ENCODE measurements at places on chromosomes 7 and 10.

DNA sequence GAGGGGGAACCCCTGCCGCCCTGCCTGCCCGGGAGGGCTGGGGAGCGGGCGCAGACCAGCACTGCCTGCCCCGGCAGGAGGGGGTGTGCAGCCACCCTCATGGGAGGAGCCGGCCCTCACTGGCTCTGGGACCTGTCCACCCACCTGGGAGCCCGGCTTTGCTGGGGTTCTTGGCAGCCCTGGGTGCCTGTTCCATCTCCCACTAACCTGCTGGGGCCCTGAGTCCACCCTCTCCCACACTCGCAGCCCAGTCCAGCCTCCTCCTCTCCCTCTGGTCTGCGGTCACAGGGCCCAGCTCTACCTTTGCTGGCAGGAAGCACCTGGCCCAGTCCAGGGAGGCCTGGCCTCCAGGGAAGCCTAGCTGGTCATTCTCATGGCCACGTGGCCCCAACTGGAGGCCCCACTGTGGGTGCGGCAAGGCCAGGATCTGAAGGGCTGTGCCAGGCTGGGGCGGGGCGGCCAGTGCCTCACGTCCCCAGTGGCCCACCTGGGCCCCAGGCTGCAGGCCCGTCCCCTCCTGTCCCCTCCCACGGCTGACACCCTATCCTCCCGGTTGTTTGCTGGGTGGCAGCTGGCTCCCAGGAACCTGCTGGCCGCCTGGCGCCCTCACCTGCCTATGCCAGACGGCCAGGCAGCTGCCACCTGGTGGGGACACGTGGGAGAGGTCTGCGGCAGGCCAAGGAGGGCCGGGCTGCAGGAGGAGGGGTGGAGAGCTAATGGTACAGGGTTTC lies at the start of gene TMEM184A:
TMEM184A (minus strand) TSS at position 393 of the 731 bp plus-strand sequence. CDS start 721 bp downstream, outside the sequence.
- no peak for DNase-seq

DNA sequence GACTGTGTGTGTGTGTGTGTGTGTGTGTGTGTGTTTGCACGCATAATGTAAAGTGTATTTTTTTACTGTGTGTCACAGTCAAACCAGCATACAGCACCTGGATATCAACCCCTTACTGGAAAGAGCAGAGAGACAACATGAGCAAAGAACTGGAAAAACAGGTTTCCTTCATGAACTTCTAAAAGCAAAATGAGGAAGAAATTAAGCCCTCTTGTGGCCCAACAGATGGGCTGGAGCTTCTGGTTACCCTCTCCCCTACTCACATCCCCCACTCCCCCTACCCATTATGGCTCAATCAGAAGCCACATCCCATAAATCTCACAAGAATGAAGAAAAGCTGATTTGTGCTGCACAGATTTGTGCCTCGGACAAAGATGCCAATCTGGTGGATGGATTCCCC lies 36.2 kb downstream of the PDE1C start:
- no peak for DNase-seq

DNA sequence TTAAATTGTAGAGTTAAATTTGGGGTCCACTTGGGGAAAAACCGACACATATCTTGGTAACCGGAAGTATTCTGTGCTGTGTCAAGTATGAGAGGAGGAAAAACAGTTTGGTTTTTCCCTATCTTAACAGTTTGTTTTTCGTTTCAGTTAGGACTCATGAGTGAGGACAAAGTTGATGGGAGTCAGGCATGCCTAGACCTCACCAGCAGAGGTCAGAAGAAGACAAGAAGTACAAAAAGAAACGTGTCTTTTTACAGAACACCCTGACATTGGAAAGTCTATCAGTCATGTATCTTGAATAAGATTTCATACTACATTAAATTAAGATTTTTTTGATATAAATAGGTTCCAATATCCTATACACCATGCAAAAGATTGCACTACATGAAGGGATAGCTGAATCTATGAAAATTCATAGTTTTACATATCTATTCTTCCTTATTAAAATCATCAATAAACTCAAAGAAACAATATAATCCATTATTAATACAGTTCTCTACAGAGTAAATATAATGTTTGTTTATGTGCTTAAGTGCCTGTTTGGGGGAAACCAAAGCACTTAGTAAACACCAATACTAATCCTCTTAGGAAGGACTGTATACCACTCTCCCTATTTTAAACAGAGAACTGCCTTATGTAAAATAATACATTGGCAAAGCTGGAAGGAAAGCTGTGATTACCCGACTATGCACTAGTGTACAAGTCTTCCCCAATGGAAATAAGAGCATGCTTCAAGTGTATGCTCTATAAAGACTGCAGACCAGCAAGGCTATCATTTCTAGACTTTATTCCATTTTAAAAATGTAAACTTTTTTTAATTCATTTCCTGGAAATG lies 95.6 kb downstream of the USP6NL start:
- peak; percentile 60 for DNase-seq

DNA sequence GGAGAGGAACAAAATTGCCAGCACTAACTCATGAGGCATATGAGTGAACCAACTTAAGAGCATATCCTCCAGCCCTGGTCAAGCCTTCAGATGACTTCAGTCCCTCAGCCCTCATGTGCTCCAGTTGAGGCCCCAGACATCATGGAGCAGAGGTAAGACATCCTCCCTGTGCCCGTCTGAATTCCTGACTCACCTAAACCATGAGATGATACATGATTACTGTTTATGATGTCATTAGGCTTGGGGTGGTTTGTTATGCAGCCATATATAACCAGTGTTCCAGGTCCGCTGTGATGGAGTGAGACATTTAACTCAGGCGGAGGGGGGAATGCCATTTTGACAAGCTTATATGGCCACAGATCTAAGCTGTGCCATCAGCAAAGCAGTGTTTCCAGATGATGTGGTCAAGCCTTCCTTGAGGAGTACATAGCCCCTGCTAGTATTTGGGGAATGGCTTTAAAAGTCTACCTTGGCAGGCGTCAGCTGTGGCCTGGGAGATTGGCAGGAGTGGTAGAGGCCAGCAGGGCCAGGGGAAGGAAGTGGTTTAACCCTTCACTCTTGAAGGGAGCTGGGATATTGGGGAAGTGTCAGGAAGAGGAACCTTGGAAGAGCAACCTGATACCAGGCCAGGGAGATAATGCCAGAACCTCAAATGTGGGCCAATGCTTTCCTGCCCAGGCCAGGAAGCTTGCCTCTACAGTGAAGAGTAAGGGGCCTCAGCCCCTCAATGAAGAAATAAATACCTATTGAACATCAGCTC lies 343.0 kb upstream of the PODXL start:
- DNase-seq, result peak; percentile 39

- DNase-seq, result peak; percentile 8
Measured at GRCh38 chr7:140304191-140304799, 94.0 kb downstream of the SLC37A3 start.

DNA sequence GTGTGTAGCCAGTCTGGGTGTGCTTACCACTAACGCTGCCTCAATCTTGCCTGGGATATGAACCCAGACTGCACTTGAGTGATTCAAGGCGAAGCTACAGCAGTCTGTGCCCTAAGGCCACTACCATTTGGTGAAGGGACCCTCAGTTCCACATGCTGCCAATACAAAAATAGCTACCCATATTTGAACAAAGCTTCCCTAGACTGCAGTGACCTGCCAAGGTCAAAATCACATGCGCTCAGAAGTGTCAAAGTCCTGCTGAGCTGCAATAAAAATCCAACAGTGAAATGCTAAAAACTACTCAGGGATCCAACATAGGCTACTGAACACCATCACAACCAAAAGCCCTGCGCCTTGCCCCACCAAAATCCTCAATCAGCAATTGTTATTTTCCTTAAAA lies 472.3 kb upstream of the VSTM2A start:
- no peak for DNase-seq

- DNase-seq, result peak; percentile 29
Measured at GRCh38 chr7:5248201-5248885, 34.4 kb upstream of the SLC29A4 start.

DNA sequence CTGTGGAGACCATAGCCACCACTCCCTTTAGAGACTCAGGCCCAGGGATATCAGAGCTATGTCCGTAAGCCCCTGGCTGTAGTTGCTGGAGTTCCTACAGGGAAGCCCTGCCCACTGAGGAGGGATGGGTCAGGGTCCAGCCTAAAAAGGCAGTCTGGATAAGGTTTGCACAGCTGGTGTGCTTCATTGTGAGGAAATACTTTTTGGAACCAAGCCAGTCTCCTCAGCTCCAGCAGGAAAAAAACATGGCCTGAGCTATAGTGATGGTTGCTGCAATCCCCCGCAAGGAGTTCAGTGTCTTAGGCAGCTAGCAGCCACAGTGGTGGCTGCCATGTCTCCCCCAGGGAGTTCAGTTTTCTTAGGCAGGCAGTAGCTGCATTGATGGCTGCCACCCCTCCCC lies 52.6 kb upstream of the CYP2C8 start:
- DNase-seq, result no peak

GRCh38 chr7:29896685-29897411 lies 90.5 kb downstream of the WIPF3 start:
- DNase-seq, result no peak

GRCh38 chr10:98560565-98560964 lies 113.8 kb upstream of the HPS1 start:
- no peak for DNase-seq

GRCh38 chr7:75920431-75921161 lies 5.6 kb downstream of the POR start:
- no peak for DNase-seq

DNA sequence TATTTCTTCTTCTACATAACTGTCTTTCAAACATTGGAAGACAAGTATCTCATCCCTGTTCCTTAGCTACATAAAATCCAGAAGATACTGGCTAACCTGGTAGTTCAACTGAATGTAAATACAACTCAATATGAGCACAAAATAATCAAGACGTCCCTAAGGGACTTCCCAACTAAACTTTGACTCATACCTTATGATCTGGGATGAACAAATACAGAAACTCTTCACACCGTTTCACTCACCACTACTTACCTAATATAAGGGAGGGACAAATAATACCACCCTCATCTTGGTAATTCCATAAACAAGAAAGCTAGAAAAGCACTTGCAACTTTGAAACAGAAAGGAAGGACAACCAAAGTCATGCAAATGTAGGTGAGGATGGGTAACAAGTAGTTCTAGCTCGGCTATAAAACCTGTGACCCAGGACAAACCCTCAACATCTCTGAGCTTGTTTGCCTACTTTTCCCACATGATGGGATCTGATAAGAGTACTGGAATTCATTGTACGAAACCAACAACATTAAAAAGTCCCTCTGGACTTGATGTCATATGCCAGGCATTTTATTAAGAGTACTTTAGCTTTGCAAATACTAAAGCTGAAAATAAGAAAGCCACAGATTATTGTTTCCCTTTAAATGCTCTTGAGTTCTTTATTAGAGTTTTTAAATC lies 121.9 kb downstream of the STRA8 start:
- DNase-seq, result no peak

DNA sequence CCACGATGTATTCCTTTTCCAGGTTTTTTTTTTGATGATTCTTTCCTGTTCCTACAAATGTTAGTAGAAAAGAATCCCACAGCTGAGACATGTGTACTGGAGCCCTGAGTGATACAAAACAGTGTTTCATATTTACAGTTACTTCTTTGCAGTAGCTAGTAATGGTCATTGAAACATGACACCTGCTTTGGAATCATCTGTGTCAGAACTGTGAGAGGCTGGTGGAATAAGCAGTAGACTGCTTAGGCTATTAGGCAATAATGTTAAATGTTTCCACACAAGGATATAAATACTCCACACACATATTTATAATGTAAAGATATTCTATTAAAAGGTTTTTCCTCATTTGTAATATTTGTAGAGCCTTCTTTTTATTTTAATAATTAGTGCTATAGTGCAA lies 394.0 kb downstream of the THSD7A start:
- peak; percentile 14 for DNase-seq

DNA sequence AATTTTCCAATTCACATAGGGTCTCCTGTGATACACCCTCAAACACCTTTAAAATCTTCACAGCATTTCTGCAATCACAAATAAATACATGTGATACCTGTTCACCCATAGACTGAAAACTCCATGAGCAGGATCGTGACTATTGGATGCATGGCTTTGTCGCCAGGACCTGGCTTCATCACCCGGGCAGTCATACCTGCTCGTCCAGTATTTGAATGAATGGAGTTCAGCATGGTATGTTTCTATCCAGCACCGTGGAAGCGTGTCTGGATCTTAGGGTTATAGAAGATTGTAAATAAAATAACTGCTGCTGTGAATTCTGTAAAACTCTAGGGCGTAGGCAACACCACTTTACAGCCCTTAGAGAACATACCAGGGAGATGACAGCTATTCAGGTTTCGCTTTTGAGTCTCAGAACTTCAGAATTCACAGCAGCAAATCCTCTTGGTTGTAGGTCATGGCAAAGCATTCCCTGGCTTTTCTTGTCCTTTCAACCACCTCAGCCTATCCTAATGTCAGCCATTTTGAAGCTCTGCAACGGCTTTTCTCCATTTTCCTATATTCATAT lies 47.4 kb upstream of the USP6NL start:
- no peak for DNase-seq

GRCh38 chr7:151286148-151286547 lies 37.7 kb upstream of the SMARCD3 start:
- peak; percentile 30 for DNase-seq

DNA sequence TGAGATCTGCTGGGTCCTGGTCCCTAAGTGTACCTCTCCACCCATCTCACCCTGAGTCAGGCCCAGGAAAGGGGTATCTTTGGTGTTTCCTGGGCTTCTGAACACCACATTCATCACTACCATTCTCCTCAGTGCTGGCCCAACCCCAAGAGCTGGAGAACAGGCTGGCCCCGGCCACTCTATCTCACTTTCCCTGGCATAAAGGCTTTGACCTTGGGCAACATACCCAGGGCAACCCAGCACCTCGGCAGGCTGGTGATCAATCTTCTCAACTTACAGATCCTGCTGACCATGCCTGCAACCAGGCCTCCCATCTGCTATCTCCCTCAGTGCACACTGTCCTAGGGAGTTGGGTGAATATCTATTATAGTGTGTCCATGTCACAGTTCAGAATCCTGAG lies 2.1 kb downstream of the VSIR start:
- no peak for DNase-seq

DNA sequence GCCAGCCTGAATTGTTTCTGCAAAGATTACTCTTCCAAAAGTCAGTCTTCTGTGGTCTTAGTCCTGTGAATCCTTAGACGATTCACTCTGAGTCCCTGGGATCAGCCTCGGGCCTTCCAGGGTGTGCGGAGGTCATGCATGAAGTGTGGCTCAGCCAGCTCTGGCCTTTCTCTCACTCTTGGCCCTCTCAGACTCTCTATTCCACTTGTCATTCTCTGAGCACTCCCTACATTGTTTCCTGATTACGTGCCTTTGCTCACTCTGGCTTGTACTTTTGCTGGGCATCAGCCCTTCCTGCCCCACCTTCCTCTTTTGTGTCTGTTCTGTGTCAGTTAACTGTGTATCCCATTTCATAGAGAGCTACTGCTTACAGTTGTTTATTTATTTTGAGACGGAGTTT lies 36.0 kb downstream of the CCNY start:
- DNase-seq, result no peak

DNA sequence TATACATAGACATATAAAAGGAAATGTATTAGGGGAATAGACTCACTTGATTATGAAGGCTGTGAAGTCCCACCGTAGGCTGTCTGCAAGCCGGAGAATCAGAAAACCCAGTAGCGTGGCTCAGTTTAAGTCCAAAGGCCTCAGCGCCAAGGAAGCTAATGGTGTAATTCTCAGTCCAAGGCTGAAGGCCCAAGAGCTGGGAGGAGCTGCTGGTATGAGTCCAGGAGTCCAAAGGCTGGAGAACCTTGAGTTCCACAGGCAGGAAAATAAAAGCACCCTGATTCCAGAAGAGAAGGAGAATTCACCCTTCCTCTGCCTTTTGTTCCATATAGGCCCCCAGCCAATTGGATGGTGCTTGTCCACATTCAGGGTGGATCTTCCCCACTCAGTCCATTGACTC lies 166.2 kb upstream of the TAC1 start:
- DNase-seq, result no peak

- DNase-seq, result no peak
Measured at GRCh38 chr7:33076737-33077136, 14.2 kb upstream of the NT5C3A start.

- no peak for DNase-seq
Measured at GRCh38 chr10:32317795-32318357, 29.1 kb downstream of the EPC1 start.
